ENCODE measurements at places on chromosomes 4 and X.

- no peak for DNase-seq
Observed at GRCh38 chr4:20773144-20773997, 73.1 kb downstream of the PACRGL start.

DNA sequence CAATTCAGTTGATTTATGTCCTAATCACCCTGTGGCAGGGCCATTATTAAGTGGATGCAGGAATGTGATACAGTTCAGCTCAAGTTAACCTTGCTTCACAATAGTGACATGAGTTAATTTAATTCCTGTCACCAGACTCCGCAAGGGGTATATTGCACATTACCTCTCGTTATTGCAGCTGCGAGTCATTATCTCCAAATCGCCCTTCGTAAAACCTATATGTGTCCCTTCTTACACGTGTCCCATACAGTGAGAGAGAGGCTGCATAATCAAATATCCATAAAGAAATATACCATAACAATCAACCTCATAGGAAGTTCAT, 369.9 kb upstream of the ANXA10 start:
- DNase-seq, result no peak

DNA sequence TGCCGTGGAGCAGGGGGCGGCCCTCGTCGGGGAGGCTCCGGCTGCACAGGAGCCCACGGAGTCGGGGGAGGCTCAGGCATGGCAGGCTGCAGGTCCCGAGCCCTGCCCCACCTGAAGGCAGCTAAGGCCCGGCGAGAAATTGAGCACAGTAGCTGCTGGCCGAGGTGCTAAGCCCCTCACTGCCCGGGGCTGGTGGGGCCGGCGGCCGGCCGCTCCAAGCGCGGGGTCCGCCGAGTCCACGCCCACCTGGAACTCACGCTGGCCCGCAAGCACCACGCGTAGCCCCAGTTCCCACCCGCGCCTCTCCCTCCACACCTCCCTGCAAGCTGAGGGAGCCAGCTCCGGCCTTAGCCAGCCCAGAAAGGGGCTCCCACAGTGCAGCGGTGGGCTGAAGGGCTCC, 589.4 kb downstream of the PPP4R3C start:
- DNase-seq, result no peak

- DNase-seq, result no peak
Observed at GRCh38 chrX:9681011-9681410, 84.6 kb downstream of the GPR143 start.

GRCh38 chr4:3377557-3377956, 64.2 kb upstream of the HGFAC start:
- DNase-seq, result no peak

- DNase-seq, result no peak
Observed at GRCh38 chr4:127631420-127631819, 1.3 kb upstream of the INTU start.

GRCh38 chr4:38177641-38178391, 217.6 kb downstream of the PTTG2 start:
- DNase-seq, result no peak

DNA sequence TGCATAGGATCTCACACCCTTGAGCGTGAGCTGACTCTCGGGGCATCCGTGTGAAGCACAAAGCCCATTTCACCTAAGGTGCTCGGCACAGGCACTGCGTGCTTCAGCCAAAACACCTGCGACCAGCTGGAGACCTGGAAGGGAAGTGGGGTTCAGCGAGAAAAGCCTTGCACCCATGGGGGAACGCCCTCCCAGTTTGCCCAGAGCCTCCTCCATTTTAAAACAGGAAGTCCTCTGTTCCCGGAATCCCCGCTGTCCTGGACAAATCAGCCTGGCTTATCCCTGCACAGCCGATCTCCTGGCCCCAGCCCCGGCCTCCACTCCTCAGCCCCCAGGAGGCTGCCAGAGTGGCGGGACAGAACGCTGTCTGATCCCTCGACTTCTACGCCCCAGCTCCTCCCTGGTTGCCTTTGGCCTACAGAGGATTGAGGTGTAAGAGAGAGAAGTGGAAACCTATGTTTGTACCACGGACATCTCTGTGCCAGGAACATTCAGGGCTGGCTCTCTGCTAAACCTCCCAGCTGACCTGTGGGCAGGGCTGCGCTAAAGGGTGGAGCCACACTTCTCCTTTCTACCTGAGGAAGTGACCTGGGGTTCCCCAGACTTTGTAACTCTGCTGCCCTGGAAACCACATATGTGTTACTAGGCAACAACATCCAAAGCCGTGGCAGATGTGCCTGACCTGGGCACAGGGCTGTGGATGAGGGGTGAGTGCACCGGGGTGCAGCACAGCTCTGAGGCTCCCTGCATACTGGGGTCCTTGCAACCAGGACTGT, 3.8 kb upstream of the C4orf50 start:
- no peak for DNase-seq

GRCh38 chr4:35963974-35964515, 280.3 kb downstream of the ARAP2 start:
- no peak for DNase-seq

DNA sequence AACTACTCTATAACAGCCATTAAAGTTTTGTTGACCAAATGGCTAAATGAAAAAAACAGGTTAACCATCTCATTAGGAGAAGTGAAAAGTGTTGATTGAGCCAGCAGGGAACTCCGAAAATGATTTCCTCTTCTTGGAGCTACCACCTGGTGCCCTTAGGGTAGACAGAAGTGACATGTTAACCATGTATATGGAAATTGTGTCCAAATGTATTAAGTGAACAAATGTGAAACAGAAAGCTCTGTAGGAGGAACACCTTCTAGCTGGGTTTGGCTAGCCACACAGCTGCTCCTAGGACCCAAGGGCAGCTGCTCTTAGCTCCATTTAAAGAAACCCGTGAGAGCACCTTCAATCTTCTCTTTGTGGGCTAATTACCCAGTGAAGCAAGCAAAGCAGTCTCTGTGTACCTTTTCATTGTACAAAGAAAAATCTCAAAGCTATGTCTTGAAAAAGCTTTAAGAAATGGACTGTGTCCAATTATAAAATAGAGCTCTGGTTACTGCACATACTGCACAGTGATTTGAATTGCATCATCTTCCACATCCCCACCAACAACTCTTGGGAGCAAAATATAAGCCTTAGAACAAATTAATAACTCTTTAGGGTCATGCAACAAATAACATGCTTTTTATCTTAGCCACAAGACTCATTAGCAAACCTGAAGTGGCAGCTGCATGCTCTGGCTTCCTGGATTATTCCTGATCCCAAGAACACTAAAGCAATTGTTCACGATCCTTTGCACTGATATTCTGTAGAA, 59.2 kb upstream of the PARM1 start:
- no peak for DNase-seq

GRCh38 chr4:115234405-115235093, 121.1 kb upstream of the NDST4 start:
- DNase-seq, result no peak

DNA sequence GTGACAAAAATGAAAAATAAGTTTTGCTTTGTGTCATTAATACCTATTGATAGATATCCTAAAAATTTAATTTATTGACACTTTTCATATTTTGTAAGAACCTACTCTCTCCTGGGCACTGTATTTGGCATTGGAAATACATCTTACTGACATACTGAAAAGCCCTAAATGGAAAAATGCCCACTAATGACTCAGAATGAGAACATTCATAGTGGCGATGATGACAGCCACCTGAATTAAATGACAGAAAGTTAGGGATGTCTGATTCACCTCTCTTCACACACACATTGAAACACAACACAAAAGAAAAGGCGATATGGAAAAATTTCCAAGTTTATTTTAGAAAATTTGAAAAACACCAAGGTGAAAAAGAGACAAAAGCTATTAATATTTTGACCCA, 992.3 kb downstream of the STPG2 start:
- DNase-seq, result no peak

DNA sequence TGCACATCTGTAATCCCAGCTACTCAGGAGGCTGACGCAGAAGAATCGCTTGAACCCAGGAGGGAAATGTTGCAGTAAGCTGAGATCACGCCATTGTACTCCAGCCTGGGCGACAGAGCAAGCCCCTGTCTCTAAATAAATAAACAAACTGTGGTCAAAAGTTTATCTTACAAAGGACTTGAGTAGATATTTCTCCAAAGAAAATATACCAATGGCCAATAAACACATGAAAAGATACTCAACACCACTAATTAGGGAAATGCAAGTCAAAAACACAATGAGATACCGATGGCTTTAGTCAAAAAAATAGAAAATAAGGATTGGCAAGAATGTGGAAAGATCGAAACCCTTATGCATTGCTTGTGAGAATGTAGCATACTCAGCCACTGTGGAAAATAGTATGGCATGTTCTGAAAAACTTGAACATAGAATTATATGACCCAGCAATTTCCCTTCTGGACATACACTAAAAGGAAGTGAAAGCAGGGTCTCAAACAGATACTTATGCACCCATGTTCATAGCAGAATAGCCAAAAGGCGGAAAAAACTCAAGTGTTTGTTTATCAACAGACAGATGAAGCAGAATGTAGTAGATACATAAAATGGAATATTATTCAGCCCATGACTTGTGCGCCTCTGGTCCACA, 2.0 kb upstream of the CFAP97 start:
- no peak for DNase-seq

DNA sequence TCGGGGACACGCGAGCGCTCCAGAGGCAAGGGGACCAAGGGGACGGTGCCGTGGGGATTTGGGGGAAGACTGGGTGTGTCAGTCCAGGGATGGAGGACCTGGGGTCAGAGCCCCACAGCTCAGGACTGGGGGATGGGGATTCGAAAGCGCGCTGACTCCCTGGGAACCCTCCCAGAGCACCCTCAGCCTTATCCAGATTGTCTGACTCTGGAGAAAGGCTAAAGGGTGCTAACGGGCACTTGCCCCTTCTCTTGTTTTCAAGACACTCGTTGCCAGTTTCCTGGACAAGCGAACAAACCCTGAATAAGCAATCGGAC, 1.1 kb downstream of the DOCK11 start:
- no peak for DNase-seq

DNA sequence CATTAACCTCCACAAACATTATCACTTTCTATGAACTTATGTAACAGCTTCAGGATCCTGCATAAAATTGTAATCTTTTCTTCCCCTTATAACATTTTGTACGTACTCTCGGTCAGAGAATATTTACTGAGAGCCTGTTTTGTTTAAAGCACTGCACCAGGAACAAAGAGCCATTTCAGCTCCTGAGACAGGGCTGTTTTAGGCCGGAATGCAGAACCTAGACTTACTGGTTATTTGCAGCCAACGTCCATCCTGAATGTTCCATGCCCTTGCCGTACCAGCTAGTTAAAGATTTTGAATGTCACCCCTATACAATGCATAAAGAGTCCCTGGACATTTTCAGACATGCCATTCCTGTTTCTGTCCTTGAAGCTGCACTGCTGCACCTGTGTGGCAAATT, 248.8 kb downstream of the PCDH7 start:
- DNase-seq, result no peak
